NCI-H187 (cell line): ENCODE measurements at places on chromosomes 3 and 15.

GRCh38 chr3:138921316-138922292 lies 25.3 kb downstream of the FOXL2 start:
- no peak for DNase-seq

- no peak for DNase-seq
Observed at GRCh38 chr15:48355377-48355776, 24.1 kb downstream of the DUT start.

- no peak for DNase-seq
Observed at GRCh38 chr3:24278543-24278942, 216.1 kb downstream of the THRB start.

GRCh38 chr3:189554868-189555557 lies 76.2 kb upstream of the TP63 start:
- DNase-seq: no peak

DNA sequence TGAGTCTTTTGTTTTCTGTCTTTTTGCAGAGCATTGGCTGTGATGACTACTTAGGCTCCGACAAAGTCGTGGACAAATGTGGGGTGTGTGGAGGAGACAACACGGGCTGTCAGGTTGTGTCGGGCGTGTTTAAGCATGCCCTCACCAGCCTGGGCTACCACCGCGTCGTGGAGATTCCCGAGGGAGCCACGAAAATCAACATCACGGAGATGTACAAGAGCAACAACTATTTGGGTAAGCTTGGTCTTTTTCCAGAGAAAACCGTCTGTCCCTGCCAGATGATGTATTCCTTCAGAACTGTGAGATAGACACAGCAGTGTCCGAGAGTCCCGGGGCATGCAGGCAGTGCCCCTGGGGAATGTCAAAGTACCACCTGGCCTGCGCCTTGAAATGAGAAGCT lies 149.9 kb upstream of the NR2E3 start:
- no peak for DNase-seq

- no peak for DNase-seq
Observed at GRCh38 chr3:95750097-95750496, 1064.3 kb upstream of the EPHA6 start.

DNA sequence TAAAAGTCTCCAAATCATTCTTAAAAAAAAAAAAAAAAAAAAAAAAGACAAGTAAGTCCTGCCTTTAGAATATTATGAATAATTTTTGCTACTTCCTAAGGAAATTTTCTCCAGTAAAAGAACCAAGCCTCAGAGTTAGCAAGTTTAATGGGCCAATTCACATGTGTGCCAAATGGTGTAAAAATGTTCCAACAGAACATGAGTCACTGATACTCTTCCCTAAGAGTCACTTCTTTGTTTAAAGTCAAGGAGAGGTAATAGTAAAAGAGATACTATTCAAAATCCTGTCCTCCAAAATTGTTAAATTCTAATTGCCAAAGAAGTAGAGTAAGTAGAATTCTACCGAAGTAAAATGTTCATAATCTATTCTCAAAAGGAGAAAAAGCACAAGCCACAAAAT lies 17.7 kb upstream of the CPA3 start:
- no peak for DNase-seq

DNA sequence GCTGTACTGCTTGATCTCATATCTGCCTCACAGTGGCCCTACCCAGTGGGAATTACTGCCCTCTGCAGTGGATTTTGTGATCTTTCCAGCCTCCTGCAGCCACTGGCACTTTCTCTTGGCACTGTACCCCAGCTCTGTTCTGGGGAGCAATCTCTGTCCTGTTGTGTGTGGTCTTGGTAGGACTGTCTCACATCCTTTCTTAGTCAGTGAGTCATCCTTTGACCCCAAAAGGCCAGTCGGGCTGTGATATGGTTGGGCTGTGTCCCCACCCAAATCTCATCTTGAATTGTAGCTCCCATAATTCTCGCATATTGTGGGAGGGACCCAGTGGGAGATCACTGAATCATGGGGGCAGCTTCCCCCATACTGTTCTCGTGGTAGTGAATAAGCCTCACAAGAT lies 133.3 kb upstream of the TPM1 start:
- DNase-seq: no peak

- DNase-seq: no peak
Observed at GRCh38 chr3:191761906-191762305, 300.9 kb downstream of the PYDC2 start.

DNA sequence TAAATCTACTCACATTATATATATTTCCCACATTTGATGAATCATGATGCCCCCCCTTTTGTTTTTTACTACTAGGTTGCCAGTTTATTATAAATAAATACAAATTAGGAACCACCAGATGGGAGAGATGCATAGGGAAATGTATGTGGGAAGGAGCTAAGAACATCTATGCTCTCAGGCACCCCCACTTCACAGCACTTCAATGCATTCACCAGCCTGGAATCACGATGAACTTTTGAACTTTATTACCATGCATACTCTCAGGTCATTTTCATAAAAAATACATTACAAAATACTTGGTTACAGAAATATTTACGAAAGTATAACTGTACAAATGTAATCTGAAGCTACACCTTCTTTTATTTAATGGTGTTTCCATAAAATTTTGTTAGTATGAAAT lies 988.0 kb upstream of the EPHA6 start:
- DNase-seq: no peak

DNA sequence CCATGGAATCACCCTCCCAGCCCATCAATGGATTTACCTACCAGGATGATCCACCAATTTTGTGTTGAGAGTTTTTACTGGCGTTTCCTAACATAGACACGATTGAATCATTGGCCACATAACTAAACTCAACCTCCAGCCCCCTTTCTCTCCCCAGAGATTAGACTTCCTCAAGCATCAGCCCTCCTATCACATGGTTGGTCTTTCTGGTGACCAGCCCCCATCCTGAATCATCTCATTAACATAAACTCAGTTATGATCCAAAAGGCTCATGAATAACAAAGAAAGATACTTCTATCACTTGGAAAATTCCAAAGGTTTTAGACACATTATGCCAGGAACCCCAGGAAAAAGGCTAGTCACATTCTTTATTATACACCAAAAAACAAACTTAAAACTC lies 21.2 kb downstream of the PRKAR2A start:
- no peak for DNase-seq

DNA sequence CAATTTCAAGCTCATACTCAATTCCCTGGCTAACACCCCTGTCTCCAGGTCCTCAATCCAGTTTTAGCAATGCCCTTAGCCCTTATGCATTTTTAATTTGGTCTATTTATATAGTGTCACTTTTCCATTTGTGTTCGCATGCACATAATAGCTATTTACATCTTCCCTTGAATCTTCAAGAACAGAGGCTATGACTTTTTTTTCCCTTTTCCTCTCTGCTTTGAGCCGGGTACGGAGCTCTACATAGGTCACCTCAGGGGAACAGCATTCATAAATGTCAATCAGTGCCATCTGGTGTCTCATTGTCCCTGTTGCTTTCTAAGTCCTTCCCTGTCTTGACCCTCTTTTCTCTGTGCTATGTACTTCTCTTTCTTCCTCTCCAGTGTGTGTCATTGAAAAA lies 26.5 kb upstream of the ACTC1 start:
- no peak for DNase-seq

DNA sequence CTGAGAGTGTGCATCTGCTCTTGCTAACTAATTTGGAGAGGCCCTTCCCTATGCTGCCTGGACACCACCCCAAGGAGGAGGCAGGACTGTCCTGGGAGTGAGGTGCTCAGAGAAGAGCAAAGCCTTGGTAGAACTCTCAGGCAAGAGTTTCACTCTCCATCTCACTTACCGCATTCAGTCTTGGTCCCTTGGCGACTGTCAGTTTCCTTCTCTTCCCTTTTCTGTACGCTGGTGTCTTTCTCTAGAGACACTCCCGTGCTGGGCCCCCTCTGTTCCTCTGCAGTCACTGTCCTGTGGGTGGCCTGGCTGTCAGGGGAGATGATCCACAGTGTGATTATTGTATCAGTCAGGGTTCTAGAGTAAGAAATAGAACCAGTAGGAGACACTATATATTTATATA lies 44.0 kb downstream of the IDH2 start:
- no peak for DNase-seq

DNA sequence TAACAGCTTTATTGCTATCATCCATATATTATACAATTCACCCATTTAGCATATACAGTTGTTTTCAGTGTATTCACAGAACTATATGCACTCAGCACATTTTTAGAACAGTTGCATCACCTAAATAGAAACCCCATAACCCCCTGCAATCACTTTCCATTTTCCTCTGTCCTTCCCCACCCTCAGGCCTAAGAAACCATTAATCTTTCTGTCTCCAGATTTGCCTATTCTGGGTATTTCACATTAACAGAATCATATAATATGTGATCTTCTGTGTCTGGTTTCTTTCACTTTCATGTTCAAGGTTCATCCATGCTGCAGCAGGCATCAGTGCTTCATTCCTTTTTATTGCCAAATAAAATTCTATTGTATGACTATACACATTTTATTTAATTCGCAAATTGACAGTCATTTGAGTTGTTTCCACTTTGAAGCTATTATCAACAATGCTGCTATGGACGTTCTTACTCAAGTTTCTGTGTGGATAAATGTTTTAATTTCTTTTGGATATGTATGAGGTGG lies 39.8 kb downstream of the ADAMTS17 start:
- no peak for DNase-seq

GRCh38 chr15:66912001-66912400 lies 153.4 kb upstream of the SMAD3 start:
- no peak for DNase-seq

DNA sequence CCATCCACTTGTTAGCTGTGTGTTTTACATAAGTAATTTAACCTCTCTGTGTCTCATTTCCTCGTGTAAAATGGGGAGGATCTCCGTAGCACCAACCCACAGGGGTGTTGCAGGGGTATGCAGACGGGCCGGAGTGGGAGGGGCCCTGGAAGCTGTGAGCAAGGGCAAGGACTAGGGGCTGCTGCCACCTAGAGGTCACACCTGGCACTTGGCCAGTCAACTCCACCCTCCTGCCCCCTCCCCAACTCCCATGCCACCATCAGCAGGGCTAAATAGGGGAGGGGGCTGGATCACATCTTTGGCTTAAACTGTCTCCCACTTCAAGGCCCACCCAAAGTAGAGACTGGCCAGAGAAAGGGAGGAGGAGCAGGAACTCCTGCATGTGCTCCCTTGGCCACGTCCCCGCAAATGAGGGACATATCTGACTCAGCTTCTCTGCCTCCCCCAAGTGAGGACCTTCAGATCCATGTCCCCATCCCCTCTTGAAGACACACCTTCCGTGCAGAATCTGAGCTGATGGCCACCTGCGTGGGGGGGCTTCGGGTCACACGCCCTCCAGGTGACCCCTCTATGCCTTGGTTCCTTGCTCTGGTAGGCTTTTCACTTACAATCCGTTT lies 2.6 kb downstream of the CCDC9B start:
- no peak for DNase-seq

DNA sequence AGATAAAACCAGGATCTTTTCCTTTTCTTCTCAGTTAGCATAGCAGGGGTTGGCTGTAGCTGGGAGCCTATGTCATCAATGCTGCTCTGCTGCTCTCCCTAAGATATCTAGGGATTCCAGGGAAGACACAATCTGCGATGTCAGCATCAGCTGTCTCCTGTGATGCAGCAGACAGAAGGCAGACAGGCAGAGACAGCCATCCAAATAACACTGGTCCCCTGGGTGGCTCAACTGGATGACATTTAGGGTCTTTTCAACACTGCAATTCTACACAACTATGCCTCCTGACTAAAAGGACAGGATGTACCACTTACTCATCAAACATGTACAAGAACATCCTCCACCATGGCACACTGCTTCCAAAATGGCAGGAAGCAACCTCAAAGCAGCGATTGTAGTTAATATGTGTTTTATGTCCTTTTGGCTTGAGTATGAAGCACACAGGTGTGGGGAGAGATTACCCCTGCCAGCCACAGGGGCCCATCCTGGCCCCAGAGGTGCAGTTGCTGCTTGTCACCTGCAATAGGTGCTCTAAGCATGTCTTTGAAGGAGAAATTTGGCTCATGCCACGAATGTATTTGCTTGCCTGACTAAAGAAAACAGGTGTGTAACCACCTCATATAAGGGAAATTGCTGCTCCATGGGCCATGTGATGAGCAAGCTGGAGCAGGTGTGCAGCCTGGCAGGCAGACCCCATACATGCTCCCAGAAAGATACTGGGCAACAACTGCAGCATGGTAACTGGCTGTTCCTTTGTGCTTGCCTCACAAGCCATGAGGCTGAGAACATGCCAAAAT lies 357.8 kb downstream of the VPS13C start:
- DNase-seq: no peak

- no peak for DNase-seq
Observed at GRCh38 chr3:110664148-110664547, 407.5 kb upstream of the NECTIN3 start.

DNA sequence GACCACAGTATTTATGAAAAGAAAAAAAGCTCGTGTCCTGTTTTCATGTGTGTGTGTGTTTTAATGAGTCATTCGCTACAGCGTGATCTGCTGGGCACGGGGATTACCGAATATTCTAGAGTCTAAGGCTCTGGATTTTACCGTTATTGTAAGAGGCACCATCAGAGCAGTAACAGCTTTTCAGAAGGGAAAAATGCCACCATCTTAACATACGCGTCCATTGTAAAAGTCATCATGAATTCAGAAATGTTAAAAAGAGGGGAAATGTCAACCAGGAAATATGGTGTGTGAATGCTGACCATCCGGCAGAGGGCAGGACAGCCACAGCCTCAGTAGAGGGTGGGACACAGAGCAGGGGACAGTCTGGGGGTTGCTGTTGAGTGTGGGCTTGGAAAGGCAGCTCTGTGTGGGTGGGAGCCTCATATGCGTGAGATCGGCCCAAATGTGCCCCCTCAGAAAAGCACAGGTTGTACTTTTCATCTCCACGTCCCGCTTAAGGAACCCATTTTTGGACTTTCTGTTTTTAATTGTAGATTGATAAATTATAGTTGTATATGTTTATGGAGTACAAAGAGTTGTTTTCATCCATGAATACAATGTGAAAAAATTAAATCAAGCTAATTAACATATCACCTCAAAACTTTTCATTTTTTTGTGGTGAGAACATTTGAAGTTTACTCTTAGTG lies 69.6 kb downstream of the ASB7 start:
- no peak for DNase-seq

- no peak for DNase-seq
Observed at GRCh38 chr15:48722764-48723661, 77.5 kb upstream of the FBN1 start.

- peak; percentile 15 for DNase-seq
Observed at GRCh38 chr3:179146911-179147513, 1.1 kb upstream of the PIK3CA start.

GRCh38 chr15:101316529-101316928 lies 21.5 kb upstream of the SNRPA1 start:
- DNase-seq: no peak

GRCh38 chr3:142602619-142603385 lies 6.6 kb downstream of the PLS1 start:
- DNase-seq: no peak

DNA sequence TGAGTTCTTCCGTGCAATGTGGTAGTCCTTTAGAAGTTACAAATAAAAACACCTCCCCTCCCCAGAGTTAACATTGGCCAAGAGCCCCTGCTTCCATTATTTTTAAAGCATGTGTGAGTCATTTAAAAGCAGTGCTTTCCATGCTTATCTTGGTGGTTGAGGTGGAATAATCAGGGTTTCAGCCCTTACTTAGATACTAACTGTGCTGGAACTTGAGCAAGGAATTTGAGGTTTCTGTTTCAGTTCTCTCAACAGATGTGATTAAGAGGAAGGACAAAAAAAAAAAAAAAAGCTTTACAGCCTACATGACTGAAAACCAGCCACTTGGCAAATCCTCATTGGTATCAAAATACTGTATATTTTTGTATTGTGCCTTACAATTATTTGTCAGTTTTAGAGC lies 64.5 kb downstream of the CGNL1 start:
- no peak for DNase-seq
